ENCODE measurements at places on chromosomes 1 and 21. TPM values are rescaled to one million over a fixed set of nuclear protein-coding genes. Genes with fewer than 3 reads are reported as not detected.

Gene TMEM269
- total RNA-seq: not detected

Gene CLCA1
- not detected for total RNA-seq

Gene KRTAP21-3
- not detected for total RNA-seq

Gene KCNA10
- not detected for total RNA-seq

Gene IQCC
- 0.41 TPM for total RNA-seq

Gene ADGRL4
- 139 TPM for total RNA-seq

Gene DRAXIN
- total RNA-seq: 2.4 TPM

Gene OR2T35
- total RNA-seq: not detected

All from fibroblast of the aortic adventitia (primary cell).